ENCODE measurements at places on chromosomes 2 and 18.

DNA sequence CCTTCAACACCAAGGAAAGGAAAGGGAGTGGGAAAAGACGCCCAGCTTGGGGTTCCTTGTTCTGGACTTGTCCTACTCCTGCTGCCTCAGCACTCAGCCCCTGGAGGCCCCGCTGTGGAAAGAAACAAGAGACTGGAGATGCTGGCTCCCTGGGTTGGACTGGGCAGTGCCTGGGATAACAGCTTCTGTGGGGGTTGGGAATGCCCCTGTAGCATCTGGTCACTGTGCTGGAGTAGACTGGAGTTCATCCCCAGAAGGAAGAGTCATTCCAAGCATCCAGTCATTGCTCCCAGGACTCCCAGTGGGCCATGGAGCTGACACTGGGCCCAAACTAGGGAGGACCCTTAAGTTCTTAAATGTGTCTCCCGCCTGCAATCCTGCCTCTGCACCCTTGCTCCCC lies 129.3 kb upstream of the HAAO start:
- no peak for DNase-seq

DNA sequence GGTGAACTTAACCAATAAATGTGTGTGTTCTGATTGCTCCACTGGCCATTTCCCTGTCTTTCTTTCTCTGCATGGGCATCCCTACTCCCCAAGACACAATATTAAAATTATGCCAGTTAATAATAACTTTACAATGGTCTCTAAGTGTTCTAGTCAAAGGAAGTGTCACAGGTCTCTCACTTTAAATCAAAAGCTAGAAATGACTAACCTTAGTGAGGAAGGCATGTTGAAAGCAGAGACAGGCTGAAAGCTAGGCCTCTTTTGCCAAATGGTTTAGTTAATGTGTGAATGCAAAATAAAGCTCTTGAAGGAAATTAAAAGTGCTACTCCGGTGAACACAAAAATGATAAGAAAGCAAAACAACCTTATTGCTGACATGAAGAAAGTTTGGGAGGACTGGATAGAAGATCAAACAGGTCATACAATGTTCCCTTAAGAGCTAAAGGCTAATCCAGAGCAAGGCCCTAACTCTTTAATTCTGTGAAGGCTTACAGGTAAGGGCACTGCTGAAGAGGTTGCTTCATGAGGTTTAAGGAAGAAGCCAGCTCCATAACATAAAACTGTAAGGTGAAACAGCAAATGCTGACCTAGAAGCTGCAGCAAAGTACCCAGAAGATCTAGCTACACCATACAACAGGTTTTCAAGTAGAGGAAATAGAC lies 44.0 kb upstream of the ARHGAP15 start:
- DNase-seq: no peak

DNA sequence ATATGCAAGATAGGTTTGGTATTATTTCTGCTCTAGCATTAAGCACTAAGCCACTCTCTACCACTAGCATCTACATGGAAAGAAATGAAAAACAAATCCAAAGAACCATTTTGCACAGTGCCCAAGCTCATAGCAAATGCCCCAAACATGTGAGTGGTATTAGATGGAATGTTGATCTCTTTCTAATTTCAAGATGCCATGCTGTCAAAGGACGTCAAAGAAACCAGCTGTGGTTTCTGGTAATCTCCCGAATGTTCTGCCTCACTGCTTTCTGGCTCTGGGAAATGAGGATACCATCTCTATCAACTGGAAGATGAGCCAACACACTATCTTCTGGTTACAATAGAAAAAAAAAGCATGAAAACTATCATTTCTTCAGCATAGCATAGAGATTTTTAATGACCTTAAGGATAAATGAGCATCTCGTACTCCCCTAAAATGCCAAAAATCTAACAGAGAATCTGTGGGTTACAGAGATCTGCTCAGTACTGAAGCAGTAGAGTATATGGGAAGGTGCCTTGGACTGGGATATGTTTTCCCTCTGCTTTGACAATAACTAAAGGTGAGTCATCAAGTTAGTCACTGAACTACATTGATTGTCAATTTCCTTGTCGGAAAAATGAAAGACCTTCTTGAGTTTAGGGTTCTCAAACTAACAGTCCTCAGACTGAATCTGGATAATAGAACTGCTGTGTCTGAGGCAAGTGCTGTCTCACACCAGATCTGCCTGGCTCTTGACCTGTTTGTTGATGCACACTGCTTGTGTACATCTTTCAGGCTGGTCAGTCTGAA lies 244.8 kb upstream of the NCKAP5 start:
- DNase-seq: no peak

DNA sequence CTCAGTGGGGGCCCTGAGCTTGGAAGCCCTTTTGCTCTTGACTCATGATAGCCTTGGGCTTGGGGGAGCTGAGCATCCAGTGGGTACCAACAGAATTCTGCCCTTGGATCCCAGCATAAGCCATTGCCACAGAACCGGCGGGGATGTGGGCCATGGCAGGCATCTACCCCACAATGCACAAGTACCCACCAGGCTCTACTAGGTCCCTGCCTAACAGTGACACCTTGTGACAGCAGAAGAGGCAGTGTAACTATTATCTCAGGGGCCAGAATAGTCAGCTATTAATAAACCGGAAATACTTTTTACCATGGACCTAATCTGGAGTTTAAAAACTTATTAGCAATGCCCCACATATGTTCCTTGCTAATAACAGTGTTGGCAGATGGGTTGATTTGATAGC lies 397.2 kb downstream of the TMEM182 start:
- DNase-seq: no peak

GRCh38 chr18:2893056-2893455 lies 46.2 kb downstream of the EMILIN2 start:
- DNase-seq: no peak

GRCh38 chr2:42888321-42889245 lies 96.2 kb upstream of the HAAO start:
- no peak for DNase-seq
